ENCODE measurements at places on chromosomes 3 and 15.

DNA sequence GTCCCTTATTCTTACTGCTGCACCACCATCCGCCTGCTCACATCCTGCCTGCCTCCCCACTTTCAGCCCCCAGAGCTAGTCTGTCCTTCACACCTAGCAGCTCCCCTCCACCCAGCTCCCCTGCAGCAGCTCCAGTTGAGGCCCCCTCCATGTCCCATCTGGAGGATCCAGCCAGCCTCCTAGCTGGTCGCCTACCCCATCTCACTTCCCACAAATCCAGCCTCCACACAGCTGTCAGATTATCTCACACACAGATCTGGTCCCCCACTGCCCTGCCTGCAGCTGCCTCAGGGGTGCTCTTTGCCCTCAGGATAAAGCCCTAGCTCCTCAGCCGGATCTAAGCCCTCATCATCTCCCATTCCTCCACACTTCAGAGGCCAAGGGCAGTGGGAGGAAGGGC is 8.8 kb upstream of the SEMA7A start:
- no peak for DNase-seq

DNA sequence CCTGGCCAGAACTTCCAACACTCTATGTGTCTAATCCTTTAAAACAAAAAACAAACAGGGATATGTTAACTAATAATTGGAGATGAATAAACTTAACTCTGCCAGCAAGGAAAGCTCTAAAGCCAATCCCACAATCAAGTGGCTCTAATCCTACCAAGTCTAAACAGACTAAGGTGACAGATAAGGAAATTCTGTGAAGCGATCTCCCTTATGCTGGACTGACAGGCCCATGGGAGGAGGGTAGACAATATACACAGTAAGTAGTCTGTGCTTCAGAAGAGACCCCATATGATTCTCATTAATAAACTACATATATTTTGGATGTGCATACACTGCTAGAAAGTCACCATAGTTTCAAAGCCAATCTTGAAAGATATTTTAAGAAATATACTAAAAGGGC is 10.1 kb downstream of the VPS13C start:
- DNase-seq: no peak

- no peak for DNase-seq
Measured at GRCh38 chr3:196793246-196793645, 53.6 kb downstream of the PAK2 start.

GRCh38 chr3:149657321-149657925 is 402 bp downstream of the WWTR1 start:
- DNase-seq: no peak

- DNase-seq: no peak
Measured at GRCh38 chr15:71515375-71516186, 294.8 kb upstream of the NR2E3 start.
